ENCODE measurements at places on chromosomes 2 and 18.

- no peak for DNase-seq
Observed at GRCh38 chr18:41977233-41977632, 22.2 kb downstream of the PIK3C3 start.

DNA sequence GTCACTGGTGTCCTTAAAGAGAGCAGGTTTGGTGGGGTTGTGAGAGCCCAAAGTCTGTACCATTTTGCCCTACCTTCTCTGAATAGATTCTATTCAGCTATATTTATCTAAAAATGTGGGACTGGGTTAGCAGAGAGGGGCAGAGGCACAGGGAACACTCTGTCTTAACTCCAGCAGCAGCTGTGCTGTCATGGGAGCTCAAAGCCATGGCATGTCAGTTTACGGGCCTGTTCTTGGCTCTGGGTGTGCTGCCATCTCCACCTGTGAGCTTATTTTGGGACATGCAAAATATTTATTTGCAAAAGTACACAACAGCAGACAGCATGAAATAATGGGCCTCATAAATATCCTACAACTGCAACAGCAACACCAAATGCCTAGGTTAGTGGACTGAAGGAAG, 129.6 kb upstream of the KCTD1 start:
- no peak for DNase-seq

DNA sequence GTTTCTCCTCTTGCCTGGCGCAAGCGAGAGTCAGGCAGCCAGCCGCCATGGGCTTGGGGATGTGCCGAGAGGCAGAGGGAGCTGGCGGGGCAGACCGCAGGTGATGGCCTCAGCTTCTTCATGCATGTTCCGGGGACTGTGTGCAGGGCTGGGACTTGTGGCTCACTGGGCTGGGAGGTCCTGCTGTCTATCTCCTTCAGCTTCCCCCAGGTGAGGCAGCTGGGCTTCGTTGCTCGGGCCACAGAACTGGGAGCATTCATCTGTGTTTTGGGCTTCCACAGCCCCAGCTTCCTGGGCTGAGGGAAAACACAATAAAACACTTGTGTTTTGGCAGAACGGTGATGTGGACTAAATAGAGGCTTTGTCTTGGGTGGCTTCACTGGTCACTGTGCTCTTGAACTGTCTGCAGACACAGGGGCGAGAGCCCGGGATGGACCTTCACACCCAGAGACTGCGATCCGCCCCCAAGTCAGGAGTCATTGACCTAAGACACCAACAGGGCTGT, 93.5 kb downstream of the DYSF start:
- no peak for DNase-seq

DNA sequence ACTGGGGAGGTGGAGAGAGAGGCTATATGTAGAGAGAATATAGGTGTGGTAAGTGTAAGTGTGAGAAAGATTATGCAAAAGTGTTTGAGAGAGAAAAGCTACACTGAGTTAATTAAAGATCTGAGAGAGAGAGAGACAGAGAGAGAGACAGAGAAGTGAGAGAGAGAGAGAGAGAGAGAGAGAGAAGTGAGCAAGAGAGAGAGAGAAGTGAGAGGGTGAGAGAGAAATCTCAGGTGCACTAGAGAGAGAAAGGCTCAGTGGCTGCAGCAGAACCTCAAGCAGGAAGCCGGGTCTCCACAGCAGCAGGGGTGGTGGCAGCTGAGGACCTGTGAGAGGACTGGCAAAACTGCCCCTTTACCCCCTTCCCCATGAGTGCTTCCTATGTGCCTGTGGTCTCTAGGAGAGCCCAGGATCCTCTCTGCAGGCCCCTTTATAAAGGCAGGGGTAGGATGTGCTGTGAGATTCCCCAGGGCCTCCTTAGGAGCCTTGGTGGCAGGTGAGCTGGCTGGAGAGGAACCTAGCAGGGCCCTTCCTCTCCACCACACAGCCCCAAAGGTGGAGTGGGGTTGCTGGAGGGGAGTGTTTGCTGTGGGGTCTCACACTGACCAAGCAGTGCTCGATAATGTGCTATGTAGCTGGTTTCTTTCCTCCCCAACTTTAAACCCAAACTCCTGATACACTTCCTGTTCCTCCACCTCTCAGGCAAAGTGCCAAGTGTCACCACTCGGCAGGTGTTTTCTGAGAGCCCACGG, 52.6 kb downstream of the SLC4A5 start:
- peak; percentile 81 for DNase-seq

DNA sequence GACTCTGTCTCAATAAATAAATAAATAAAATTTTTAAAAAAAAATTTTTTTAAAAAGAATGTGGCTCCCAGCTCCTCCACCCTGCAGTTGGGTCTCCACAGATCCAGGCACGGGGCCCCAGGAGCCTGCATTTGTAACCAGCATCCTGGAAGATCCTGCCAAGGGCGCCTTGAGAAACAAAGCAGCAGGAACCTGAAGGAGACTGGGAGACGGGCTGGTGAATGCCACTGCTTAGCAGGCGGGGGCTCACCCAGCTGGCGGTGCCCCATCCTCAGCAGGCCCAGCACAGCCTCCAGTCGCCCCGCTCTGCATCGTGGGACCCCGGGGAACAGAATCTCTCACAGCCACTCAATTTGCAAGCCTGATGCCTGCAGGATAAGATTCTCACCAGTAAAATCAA, 187.5 kb upstream of the SALL3 start:
- DNase-seq: no peak

DNA sequence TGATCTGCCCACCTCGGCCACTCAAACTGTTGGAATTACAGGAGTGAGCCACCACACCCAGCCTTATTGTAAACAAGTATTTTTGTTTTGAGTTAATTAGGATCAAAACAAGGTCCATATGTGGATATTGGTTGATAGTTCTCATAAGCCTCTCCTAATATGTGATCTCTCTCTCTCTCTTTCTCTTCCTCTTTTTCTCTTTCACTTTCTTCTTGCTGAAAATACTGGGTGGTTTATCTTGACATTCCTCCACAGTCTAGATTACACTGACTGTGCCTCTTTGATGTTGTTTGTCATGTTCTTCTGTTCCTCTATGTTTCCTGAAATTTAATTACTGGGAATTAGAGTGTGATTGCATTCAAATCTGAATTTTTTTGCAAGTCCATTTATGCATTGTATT, 547.5 kb upstream of the NRXN1 start:
- DNase-seq: no peak

DNA sequence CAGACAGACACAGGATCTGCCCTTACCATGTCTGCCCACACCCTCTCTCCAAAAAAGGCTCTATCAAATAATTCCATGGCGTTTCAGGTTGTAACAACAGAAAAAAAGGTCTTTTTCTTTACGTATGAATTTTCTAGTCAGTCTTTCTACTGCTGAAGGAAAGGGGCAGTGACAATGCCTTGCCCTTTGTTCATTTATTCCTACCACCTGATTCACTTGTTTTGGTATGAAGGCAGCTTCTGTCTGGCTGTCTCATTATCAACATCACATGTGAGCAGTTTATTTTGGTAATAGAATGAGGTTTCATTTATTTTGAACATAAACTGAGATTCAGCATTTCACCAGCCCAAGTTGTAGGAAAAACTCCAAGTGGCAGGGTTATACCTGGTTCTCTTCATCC, 94.3 kb upstream of the KLF7 start:
- DNase-seq: no peak

GRCh38 chr2:241514986-241515737, 6.8 kb upstream of the STK25 start:
- no peak for DNase-seq

DNA sequence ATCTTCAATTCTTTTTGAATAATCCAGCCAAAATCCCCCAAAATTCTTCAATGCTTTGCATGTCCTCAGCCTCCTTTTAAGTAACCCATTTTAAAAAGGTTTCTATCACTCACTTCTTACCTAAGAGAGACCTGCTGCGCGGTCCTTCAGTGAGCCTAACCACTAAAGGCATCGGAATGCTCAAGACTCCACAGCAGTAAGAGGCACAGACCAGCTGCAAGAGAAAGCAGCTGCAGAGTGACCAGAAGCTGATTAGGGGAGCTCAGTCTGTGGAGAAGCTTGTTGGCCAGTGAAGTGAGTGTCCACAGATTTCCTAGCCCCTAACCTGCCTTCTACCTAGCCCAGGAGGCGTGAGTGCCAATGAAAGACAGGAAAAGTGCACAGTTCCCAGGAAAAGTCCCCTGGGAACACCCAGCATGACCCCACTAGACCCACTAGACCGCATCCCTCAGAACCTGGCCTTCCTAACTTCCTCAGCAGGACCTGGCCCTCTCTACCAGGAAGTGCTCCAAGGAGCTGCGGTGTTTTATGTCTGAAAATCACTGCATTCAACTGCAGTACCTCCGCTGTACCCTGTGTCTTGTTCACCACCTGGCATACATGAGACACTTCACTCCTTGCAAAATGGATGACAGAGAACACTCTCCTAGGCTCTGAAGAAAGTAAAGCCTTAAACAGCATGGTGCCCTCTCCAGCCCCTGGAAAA, 10.1 kb downstream of the MBOAT2 start:
- DNase-seq: no peak

DNA sequence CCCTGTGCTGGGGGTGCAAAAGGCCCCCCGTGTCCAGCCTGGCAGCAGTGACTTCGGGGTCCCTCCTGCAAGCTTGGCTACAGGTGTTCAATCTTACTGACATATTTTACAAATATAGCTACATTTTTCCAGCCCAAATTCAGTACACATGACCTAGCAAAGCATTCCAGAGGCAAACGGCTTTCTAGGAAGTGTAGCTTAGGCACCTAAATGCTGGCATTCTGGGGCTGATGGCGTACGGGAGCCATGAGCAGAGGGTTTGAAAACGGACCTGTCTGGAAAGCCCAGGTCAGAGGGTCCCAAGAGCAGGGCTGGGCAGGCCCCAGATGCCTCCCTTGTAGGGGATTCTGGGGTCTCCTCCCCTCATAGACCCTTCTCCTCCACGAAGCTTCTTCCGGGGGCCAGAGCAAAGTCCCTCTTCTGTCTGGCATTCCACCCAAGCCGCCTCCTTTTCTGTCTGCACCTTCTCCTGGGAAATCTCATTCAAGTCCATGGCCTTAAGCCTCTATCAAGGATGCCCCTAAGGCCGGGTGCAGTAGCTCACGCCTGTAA, 63.3 kb upstream of the ASAP2 start:
- DNase-seq: no peak

- DNase-seq: no peak
Observed at GRCh38 chr2:154771664-154772284, 73.3 kb downstream of the KCNJ3 start.

DNA sequence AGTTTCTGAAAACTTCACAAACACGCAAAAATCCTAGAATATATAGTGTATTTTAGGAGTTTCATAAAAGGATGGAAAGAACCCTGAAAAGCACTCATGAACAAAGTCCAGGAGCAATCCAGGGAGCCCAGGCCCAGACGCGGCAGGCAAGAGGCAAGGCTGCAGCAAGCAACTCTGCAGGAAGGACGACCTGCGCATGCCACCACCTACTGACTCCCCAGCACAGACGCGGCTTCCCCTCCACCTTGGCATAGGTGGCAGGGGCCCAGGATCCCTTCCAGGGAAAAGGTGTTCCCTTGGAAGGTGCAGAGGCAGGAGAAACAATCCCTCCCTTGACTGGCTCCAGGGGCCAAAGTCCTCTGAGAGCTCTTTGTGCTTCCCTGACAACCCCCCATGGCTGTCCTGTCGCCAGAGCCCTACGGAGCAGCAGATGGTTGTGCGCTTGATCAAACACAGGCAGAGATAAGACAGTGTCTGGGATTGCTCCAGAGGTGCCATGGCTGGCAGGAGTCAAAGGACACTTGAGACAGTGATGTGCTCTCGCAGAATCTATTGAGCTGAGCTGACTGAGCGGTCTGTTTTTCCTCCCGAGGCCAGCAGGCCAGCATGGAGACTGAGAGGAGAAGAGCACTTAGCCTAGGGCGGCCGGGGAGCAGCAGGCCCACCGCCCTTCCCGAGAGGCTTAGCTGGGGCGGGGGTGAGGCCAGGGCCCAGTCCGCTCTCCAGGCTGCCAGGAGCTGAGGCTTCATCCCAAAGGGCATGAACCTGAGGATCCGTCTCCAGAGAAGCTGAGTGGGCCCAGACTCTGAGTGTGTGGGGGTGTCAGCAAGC, 10.8 kb upstream of the AMER3 start:
- no peak for DNase-seq

DNA sequence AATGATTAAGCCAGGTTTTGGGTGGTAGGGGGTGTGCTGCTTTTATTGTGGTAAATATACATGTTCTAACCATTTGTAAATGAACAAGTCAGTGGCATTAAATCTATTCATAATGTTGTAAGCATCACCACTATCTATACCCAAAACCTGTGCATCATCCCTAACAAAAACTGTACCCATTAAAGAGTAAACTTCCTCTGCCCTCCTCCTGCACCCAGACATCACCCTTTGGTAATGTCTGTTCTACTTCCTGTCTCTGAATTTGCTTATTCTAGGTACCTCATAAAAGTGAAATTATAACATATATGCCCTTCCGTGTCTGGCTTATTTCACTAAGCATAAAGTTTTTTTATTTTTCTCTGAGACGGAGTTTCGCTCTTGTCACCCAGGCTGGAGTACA, 14.1 kb downstream of the RIF1 start:
- peak; percentile 62 for DNase-seq

DNA sequence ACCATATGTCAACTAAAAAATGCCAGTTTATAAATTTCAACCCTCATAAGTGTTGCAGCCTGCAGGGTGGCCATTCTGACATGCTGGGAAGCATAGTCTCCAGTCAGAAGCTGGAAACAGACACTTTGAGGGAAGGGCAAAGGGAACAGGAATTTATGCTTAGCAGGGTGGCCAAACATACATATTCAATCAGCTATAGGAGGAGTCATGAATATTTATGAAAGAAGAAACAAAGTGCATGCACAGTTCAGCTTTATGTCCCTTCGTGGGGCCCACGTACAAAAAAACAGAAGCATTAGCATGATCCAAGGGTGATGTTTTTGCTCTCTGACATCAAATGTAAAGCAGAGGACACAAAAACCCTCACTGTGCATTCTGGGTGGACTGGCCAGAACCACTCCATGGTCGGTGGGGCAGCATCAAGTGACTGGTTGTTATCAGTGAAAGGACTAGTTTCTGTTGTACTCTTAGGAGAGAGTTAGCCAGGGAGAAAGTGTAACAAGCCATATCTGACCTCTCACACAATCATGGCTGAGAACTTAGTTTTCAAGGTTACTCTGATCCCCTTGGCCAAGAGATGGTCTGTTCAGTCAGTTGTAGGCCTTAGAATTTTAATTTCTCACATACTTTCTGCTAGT, 9.9 kb upstream of the PDE11A start:
- no peak for DNase-seq

DNA sequence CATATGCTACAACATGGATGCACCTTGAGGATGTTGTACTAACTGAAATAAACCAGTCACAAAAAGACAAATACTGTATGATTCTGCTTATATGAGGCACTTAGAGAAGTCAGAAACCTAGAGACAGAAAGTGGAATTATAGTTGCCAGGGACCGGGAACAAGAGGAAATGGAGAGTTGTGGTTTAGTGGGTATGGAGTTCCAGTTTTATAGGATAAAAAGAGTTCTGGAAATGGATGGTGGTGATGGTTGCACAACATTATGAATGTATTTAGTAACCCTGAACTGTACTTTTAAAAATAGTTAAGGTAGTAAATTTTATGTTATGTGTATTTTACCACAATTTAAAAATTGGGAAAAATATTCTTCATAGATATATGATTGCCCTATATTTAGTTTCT, 97.7 kb downstream of the DPP4 start:
- no peak for DNase-seq

- peak; percentile 39 for DNase-seq
Observed at GRCh38 chr2:24824966-24825882, 32.0 kb downstream of the CENPO start.

- DNase-seq: no peak
Observed at GRCh38 chr18:78378403-78378802, 601.2 kb upstream of the SALL3 start.

- no peak for DNase-seq
Observed at GRCh38 chr2:173130496-173131465, 55.1 kb downstream of the MAP3K20 start.
